GM23248 (cell line): ENCODE measurements at places on chromosomes 12 and 14. TPM values are rescaled to one million over a fixed set of nuclear protein-coding genes. Genes with fewer than 3 reads are reported as not detected.

Gene MSI1
- total RNA-seq, result not detected in 2 replicates

Gene WNT5B
- total RNA-seq, result 505 and 529 TPM in 2 replicates

Gene TBC1D30
- total RNA-seq, result not detected in 2 replicates

Gene A2M
- 34.9 and 60.6 TPM in 2 replicates for total RNA-seq

Gene KCNH3
- not detected in 2 replicates for total RNA-seq

Gene ANKS1B
- total RNA-seq, result not detected in 2 replicates

Gene CCDC175
- total RNA-seq, result not detected in 2 replicates

Gene NYNRIN
- total RNA-seq, result 3.7 and 4.4 TPM in 2 replicates

Gene FBXO21
- 29.2 and 43.9 TPM in 2 replicates for total RNA-seq

Gene ADCY6
- total RNA-seq, result 24.8 and 25.8 TPM in 2 replicates

Gene RPL10L
- not detected in 2 replicates for total RNA-seq

Gene IKZF4
- total RNA-seq, result 1.4 and 1.5 TPM in 2 replicates

Gene TMEM52B
- 6.7 TPM in 1 of 2 replicates, not detected in the other for total RNA-seq

Gene EFS
- 8.6 and 17.3 TPM in 2 replicates for total RNA-seq

Gene CCNK
- total RNA-seq, result 4.4 and 20.9 TPM in 2 replicates

Gene LRRC43
- 6.4 TPM in 1 of 2 replicates, not detected in the other for total RNA-seq

Gene YAF2
- 17.0 and 28.1 TPM in 2 replicates for total RNA-seq

Gene NPAS3
- total RNA-seq, result 0.65 TPM in 1 of 2 replicates, not detected in the other

Gene SIX6
- total RNA-seq, result not detected in 2 replicates

Gene PMEL
- total RNA-seq, result 0.13 and 2.3 TPM in 2 replicates

Gene CD163L1
- 0.43 TPM in 1 of 2 replicates, not detected in the other for total RNA-seq

Gene ACOT4
- 0.38 and 1.5 TPM in 2 replicates for total RNA-seq

Gene SLCO1B1
- not detected in 2 replicates for total RNA-seq

Gene STAC3
- total RNA-seq, result 0.32 and 1.3 TPM in 2 replicates

Gene IPO4
- total RNA-seq, result 55.3 and 58.3 TPM in 2 replicates

Gene MORN3
- total RNA-seq, result 0.13 TPM in 1 of 2 replicates, not detected in the other

Gene TRMT61A
- total RNA-seq, result 13.2 and 15.0 TPM in 2 replicates

Gene GDF3
- total RNA-seq, result not detected in 2 replicates

Gene TTC6
- total RNA-seq, result not detected in 2 replicates

Gene KRT2
- total RNA-seq, result not detected in 2 replicates

Gene PRKAB1
- 16.6 and 19.2 TPM in 2 replicates for total RNA-seq

Gene RITA1
- 16.2 and 19.2 TPM in 2 replicates for total RNA-seq

Gene TDRD9
- not detected in 2 replicates for total RNA-seq

Gene INHBC
- total RNA-seq, result not detected in 2 replicates

Gene PLD4
- not detected in 2 replicates for total RNA-seq

Gene TUNAR
- total RNA-seq, result not detected in 2 replicates

Gene KRT85
- not detected in 2 replicates for total RNA-seq

Gene POTEG
- not detected in 2 replicates for total RNA-seq

Gene TAS2R46
- total RNA-seq, result not detected in 2 replicates

Gene KRT78
- total RNA-seq, result not detected in 2 replicates
